ENCODE measurements at places on chromosomes 7 and 10.

DNA sequence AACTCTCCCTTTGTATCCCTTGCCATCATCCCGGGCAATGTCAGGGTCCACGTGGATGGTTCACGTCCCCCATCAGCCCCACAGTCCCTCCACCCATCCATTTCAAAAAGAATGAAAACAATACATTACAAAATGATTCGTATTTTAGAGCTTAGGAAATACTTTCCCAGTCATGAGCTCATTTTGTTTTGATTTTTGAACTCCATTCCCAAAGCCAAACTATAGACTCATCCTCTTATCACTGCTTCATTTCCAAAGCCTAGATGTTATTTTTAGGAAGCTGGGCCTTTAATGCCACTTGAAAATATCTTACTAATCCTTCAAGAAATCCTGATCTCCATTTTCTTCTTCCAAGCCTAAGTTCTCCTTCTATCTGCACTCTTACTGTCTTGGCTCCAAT lies 72.1 kb downstream of the WNT2 start:
- no peak for DNase-seq

GRCh38 chr10:6843894-6844650 lies 264.0 kb upstream of the PRKCQ start:
- DNase-seq: no peak

DNA sequence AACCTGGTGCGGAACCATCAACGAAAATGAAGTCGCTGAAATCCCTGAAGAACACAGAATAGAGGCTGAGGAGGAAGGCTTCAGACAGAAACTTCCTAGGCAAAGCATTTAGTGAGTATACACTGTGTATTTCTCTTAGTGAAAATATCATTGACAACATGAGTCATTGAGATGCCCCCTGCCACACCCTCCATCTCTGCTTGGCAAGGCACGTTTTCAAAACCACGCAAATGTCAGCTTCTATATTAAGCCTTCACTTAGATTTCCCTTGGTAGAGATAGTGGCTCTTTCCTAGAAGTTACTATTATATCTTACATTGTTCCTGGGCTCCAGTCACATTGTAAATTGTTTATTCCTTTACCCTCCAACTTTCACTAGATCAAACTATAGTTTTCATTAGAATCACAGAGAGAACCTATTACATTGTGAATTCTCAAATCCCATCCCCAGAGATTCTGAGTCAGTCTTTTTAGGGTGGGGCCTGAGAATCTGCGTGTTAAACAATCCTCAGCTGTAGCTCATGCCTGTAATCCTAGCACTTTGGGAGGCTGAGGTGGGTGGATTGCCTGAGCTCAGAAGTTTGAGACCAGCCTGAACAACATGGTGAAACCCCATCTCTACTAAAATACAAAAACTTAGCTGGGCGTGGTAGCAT lies 4.6 kb upstream of the SKAP2 start:
- no peak for DNase-seq

- DNase-seq: no peak
Measured at GRCh38 chr10:103480521-103480920, 1.5 kb upstream of the CALHM3 start.

GRCh38 chr10:96309628-96310320 lies 5.5 kb downstream of the DNTT start:
- no peak for DNase-seq

Measured in frontal cortex (tissue), 4 donors.